ENCODE measurements at places on chromosomes 5 and 9.

DNA sequence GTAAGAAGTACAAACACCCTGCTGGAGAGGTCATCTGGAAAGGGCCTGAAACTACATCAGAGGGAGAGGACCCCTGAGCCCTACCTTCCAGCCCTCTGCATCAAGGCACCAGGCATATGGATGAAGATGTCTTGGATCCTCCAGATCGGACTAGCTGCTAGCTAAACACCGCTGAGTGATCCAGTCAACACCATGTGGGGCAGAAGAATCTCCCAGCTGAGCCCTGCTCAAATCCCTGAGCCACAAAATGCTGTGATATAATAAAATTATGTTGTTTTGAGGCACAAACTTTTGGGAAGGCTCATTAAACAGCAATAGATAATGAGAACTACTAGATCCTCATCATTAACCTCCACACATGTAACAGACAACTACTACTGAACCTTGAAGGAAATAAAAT is 155.2 kb downstream of the FRMD3 start:
- DNase-seq, result no peak

- DNase-seq, result no peak
Measured at GRCh38 chr9:135369412-135369990, 110.1 kb upstream of the PPP1R26 start.

DNA sequence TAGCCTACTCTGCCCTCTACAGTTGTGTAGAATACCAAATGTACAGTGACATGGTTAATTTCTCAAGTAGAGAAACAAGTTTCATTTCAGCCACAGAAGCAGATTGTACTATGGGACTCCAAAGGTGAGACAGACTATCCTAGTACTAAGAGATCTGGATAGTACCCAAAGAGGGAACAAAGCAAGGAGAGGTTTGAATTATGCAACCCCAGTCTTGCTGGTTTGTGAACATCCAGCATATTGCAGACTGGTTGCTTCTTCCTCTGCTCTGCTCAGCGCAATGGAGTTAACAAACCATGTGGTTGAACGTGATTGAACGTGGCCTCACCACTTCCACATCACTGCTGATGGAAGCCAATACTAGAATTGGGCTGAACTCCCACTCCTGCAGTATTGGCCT is 43.3 kb upstream of the ALDOB start:
- no peak for DNase-seq

DNA sequence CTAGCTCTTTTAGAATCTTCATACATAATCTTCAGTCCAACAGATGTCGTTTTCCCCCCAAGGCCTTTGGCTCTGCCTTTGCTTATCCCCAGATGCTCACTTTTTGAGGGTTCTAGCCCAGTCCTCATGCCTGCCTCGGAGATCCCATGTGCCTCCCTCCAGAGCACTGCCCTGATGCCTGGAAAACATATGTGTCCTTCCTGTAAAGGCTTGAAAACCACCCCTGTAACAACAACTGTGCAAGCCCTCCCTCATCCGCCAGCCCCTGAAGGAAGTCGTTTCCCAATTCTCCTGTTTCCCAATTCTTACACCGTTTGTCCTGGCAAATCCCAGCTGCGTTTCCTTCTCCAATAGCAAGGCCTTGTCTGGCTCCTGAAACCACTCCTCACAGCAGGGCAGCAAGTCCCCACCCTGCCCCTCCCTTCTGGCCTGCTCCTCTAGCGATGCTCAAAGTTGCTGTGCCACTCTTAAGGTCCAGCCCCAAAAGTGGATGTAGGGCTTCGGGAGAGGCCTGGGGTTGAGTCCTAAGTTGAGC is 52.2 kb downstream of the SLC36A1 start:
- no peak for DNase-seq

DNA sequence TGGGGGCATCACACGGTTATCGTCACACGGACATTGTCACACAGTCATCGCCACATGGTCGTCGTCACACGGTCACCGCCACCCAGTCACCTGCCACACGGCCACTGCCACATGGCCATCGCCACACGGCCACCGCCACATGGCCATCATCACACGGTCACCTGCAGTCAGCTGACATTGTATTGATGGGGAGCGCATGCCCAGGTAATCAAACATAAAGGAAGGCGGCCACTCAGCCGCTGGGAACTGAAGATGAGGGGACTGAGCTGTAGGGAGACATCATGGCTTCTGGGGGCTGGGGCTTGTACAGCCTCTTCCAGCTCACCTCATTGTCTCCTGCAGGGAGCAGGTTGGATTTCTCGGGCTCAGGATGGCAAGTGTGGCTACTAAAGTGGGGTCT is 49.2 kb downstream of the MRPL36 start:
- no peak for DNase-seq
